Retinal pigment epithelial cell (primary cell): ENCODE measurements at places on chromosomes 11 and 22.
A peak's percentile ranks its signal among the peaks of the same experiment; 100 is the strongest.

GRCh38 chr22:24516301-24516737, 21.2 kb downstream of the UPB1 start:
- peak; percentile 43 for DNase-seq

GRCh38 chr22:36243986-36244385, 4.7 kb upstream of the APOL2 start:
- peak; percentile 38 for DNase-seq

GRCh38 chr11:108278546-108278945, 55.7 kb downstream of the ATM start:
- no peak for DNase-seq

DNA sequence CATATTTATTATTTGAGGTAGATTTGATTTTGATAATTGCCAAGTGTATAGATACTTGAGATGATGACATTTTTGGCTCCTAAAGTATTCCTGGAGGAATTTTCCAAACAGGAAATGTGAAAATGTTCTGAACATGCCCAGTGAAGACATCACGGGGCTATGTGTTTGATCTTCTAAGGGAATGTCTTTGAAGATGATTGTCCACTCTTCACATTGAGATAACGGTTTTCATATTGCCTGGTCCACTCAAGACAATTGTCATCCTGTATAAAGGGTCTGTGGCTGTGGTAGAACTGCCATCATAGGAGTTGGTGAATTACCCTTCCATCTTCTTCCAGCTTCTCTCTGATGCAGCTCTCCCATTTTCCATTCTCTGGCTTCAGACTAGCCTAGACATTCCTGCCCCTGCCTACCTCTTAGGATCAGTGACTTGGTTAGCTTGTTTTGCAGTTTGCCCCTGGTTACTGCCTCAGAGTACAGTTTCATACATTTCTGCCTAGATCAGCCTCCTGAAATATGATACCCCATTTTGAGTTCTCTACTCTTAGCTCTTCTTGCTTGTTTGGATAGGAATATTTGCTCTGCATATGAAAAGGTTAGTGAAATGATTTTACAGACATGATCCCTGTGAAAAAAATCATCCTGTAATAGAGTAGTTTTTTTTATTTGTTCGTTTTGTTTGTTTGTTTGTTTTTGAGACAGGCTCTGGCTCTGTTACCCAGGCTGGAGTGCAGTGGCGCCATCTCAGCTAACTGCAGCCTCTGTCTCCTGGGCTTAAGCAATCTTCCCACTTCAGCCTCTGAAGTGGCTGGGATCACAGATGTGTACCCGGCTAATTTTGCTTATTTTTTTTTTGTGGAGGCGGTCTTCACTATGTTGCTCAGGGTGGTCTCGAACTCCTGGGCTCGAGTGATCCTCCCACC, 111.4 kb upstream of the SORL1-AS1 start:
- DNase-seq, result no peak

DNA sequence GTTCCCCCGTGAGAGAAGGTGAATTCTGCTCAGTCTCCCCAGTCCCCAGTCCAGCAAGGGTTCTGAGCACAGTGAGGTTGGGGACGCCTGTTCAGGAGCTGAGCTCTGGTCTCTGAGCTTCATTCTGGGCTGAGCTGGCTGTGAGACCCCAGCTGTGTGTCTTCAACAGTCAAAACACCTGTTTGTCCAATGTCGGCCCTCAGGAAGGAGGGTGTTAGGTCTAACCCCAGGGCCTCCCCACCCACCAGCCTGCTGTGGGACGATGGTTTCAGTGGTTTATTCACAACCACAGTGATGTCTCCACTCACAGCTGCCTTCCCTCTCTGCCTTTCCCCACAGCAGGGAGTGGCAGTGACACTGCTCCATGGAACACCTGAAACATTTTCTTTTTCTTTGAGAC, 1282.9 kb downstream of the TBC1D22A start:
- DNase-seq, result no peak

DNA sequence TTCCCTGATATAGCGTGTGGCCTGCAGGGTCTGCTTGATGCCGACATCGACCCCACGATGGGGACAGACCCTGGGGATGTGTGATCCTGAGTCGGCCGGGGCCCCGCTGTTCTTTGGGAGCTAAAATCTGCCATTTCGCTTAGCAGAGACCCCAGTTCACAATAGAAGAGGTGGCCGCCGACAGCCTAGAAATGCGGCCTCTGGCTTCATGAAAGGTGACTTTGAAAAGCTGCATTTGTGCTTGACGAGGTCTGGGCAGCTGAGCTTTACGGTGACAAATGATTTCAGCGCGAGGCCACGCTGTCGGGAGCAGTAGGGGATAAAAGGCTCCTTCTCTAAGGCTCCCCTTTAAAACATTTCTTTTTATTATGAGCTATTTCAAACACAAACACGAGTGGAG, 71.7 kb downstream of the RPS6KA4 start:
- DNase-seq, result no peak

- DNase-seq, result no peak
Measured at GRCh38 chr11:119747868-119748660, 19.1 kb upstream of the NECTIN1 start.

GRCh38 chr11:104772806-104773241, 125.4 kb downstream of the CASP12 start:
- peak; percentile 95 for DNase-seq

DNA sequence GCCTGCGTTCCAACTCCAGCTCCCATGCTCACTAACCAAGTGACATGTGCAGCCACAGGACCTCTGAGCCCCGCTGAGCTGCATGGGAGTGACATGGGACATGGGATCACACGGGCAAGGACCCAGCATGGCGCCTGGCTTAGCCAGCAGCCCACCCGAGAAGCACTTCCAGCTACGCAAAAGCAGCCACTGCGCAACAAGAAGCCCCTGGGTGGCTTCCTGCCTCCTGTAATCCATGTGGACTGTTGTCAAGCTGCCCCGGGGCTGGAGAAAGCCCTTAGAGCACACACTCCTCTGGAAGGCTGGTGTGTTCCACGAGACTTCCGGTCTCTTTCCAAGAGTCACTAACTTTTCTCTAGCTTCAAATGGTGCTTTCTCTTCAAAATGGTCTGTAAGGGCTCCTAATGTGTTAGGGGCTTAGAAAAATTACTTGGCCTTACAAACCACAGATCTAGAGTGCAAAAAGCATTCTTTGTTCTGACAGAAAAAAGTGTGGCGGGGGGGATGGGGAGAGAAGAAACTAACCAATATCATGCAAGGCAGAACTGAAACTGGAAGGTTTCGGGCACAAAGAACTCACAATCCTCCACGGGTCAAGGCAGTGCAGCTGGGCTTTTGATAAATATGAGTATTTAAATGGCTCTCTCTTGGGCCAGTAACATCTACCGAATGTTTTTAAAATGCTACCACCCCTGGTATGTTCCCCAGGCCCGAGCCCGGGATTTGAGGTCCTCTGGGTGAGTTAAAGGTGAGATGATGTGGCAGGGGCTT, 5.5 kb downstream of the C11orf24 start:
- DNase-seq, result no peak

- no peak for DNase-seq
Measured at GRCh38 chr11:101195294-101195693, 65.7 kb upstream of the PGR start.

DNA sequence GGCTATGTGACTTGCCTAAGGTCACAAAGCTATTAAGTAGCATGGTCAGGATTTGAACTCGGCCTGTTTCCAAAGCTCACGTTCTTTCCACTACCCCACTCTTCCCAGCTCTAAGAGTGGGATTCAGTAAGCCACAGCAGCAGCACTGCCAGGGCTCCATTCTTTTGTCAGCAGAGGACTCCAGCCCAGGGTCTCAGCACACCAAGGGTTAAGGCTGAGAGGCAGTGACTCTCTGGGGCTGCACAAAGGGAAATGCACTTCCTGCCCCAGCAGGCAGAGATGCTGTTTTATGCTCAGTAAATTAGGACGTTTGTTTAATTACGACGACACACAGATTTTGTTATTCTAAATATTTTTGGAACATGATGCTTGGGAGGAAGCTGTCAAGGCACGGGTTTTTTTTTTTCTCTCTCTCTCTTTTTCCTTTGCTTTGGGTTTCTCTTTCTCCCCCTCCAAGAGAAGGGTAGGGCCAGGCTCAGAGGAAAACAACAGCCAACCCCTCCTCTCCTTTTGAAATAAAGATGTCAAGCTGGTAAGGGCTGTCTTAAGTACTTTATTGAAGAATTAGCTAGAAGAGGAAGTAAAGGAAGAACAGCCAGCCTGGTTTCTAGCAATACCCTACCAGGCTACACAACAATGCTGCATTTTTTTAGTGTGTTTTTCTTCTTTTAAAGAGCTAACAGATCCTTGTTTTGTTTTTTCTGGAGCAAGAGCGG, 2.8 kb downstream of the MYH9 start:
- no peak for DNase-seq

- no peak for DNase-seq
Measured at GRCh38 chr22:39462443-39463221, 5.8 kb downstream of the MGAT3 start.

DNA sequence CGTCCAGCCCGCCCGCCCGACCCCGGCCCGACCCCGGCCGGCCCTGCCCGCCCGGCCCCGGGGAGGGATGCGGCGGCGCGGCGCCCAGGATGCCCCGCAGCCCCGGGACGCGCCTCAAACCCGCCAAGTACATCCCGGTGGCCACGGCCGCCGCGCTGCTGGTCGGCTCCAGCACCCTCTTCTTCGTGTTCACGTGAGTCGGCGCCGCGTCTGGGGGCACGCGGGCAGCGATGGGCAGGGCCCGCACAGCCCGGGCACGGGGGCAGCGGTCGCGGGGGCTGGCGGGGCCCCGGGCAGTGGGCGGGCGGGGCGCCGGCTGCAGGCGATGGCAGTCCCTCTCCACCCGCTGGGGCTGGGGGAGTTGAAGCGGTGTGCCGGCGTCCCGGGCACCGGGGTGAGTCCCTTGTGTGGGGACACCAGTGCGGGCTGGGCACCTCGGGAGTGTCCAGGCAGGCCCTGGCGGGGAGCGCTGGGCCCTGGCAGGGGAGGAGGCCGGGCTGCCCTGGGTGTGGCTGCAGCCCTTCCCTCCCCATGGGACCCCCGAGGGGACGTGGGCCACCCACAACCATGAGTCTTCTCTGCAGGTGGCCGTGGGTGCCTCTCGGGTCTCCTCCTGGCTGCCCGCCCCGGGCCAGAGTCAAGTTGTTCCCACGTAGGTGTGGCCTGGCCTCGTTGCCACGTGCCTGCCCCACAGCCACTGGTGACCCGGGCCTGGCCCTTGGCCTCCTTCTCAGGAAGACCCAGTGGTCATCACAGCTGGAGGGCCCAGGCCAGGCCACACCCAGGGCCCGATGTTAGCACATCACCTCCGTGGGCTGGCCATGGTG, 468 bp downstream of the ZDHHC8 start:
- DNase-seq, result no peak

- DNase-seq, result no peak
Measured at GRCh38 chr11:69680688-69681087, 5.5 kb upstream of the LTO1 start.

- DNase-seq, result no peak
Measured at GRCh38 chr22:43346521-43346929, 3.4 kb upstream of the SCUBE1 start.

DNA sequence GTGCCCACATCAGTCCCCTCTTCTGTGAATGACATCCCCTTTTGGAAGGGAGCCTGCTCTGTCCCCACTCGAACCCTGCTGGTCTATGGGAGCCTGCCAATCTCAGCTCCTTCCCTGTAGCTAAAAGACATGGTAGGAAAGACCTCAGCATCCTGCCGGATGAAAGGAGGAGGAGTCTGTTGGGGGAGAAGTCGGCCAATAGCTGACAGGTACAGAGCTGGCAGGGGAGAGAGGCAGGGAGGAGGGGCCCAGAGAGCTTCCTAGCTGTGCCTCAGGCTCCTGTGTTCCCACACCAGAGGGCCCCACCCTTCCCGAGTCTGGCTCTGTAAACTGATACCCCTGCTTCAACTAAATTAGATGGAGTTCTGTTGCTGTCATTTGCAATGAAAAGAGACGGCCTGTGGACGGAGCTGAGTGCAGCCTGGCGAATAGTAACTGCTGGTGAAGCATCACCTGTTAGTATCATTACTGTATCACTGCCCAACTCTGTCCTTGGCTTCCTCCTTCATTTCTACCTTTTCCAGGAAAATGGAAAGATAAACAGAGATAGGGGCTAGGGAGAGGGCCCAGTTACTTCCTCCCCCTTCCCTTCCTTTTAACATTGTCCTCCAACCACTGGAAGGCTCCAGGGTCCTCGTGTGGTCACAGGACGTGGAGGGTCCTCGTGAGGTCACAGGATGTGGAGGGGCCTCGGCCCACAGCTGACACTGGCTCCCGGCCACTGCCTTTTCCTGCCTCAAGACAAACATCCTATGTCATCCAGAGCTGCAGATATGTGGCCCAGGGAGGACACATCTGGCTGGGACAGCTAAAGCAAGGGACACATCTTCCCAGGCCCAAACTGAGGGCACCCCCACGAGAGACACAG, 15.1 kb downstream of the FXYD6 start:
- no peak for DNase-seq
